ENCODE measurements at places on chromosomes 13 and 19. TPM values are rescaled to one million over a fixed set of nuclear protein-coding genes. Genes with fewer than 3 reads are reported as not detected.

DNA sequence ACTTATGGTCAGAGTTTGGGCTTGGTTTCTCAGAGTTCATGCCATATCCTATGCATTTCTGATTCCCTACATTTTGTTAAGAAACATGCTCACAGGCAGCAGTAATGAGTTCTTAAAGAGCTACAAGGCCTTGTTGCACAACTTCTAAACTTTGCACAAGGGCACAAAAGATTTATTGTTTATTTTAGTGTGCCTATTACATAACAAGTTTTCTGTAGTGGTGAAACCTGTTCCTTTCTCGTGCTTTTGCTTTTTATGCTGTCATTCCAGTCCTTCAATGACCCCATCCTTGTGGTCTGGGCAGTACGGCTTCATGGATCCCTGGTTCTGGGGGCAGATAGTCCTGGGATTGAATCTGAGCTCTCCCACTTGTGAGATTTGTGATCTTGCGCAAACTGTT, 17.8 kb downstream of the ZNF507 start:
- DNase-seq = no peak

- DNase-seq = no peak
Measured at GRCh38 chr13:101416181-101417042, at the start of gene NALCN. Gene NALCN, minus strand, starts transcription at chr13:101416508. Its CDS starts 17,382 bp downstream, at chr13:101399126.

Gene NLRP11
- polyA plus RNA-seq = not detected

GRCh38 chr13:26324867-26325266, 70.9 kb downstream of the CDK8 start:
- no peak for DNase-seq

DNA sequence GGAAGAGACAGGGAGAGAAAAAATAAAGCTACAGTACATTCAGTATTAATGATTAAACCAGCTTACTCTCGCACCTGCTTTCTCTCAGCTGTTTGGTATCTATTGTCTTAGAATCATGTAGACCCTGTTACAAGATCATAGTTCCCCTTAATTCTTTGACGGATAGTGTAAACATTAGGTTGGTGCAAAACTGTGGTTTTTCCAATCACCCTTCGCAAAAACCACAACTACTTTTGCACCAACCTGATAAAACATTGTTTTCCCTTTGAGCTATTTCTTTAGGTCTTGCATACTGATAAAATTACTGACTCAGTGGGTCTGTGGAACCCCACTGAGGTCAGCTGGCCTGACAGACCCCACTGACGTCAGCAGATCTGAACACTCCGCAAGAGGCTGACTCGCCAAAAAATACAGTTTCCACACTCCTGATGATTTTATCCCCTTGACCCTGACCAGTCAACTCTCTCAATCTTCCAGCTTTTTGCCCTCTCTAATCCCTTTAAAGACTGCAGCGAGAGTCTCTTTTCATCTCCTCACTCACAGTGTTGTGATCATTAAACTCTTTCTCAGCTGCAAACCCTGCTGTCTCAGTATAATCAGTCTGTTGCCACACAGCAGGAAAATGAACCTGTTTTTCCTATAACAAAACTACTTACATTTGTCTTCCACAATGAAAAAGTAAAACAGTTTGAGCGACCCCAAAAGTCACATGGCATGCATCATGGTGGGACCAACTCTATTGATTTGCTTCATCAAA, 123.9 kb downstream of the SLITRK6 start:
- no peak for DNase-seq

DNA sequence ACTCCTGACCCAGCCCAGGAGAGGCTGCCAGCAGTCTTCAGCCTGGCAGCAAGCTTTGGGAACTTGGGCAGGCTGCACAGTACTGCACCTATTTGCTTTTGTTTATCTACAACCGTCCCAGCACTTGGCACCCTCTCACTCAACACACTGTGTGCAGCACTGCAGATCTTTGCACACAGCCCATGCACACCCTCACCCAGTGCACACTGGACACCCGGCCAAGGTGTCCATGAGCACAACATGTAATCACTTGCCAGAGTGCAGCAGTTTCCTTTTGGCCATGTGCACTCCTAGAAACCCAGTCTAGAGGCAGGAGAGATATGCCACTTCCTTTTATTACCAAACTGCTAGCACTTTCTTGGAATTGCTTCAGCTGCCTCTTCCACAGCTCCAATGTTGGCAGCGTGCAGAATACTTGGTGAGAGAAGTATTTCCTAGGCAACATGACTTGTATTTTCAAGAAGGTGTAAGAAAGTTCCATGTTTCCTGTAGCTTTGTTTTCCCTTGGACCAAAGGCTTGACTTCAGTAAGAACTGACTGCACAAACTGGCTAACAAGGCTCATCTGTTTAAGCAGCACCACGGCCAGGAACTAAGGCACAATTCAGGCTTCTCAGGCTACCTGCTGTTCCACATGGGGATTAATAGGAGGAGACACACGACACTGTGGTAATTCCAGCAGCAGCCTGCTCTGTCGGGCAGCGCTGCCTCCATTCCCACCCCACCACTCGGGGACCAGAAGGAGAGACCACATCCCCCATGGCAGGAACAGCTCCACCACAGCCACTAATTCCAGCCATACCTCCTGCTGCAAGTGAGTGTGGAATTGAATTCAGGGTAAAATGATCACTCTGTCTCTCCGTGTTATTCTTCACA, 15.3 kb downstream of the ATP7B start:
- no peak for DNase-seq

- DNase-seq = no peak
Measured at GRCh38 chr13:112452380-112453206, 76.4 kb downstream of the SPACA7 start.

Gene RAVER1
- polyA plus RNA-seq = 9.7 TPM

Gene KLK3
- not detected for polyA plus RNA-seq

DNA sequence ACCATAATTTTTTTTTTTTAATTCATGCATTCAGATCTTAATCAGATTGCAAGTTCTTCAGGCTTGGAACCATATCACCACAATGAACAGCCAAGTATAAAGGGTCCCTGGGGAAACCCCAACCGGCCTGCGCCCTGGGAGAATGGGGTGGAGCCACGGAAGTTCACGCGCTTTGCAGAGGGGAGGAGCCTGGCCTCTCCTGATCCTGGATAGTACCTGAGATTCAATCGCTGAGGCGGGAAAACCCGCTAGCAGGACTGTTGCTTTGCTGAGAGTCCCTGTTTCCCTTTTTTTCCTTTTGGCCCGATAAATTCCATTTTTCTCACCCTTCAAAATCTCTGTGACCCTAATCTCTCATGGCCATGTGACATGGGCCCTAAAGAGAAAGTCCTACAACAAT, 385.1 kb downstream of the IRS2 start:
- no peak for DNase-seq

Gene GGN
- polyA plus RNA-seq = not detected

DNA sequence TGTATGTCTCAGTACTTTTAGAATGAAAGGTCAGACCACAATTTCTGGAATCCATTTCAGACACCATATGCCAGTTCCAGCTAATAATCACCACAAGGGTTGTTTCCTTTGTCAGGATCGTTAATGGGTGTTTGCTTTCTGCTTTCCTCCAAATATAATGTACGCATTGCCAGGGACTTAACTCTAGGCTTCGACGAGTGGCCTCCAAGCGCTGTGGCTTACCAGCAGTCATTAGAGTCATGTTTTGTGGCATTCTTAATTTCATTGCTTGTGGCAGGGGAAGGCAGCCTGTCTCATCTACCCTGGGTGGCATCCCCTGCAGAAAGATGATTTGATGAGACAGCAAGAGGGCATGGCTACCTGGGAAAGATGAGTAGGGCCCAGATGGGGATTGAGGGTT, 22.5 kb downstream of the SAFB start:
- DNase-seq = no peak

Gene ZNF560
- not detected for polyA plus RNA-seq

DNA sequence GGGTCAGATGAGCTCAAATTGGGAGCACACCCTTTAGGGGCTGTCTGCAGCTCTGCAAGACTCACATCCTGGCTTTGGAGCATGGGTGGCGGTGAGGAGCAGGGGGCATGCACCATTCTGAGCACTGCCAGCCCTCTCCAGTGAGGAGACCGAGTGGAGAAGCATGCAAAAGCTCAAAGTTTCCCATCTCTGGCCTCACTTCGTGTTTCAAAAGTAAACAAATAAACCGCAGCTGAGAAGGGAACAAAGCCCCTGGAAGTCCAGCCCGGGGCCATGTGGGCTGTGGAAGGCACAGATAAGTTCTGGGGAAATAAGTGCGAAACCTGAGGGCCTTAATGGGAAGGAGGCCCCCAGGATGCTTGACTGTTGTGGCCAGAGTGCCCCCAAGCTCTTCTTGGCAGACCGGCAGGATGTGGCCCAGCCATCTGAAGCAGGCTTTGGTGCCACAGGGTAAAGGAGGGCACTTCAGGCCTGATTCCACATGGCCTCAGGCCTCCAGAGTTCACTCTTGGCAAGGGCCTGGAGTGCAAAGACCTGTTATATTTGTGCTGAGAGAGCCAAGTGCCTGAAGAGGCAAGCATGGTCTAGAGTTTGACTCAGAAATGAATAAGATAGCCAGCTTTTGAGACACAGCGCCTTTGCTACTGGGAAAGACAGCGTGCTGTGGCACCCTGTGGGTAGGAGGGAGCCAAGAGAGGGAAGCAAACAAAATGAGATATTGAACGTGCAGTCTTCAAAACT, 1.2 kb downstream of the MEDAG start:
- no peak for DNase-seq

- no peak for DNase-seq
Measured at GRCh38 chr13:67967031-67967430, 736.9 kb upstream of the PCDH9 start.

Gene PPP1R13L
- polyA plus RNA-seq = not detected

DNA sequence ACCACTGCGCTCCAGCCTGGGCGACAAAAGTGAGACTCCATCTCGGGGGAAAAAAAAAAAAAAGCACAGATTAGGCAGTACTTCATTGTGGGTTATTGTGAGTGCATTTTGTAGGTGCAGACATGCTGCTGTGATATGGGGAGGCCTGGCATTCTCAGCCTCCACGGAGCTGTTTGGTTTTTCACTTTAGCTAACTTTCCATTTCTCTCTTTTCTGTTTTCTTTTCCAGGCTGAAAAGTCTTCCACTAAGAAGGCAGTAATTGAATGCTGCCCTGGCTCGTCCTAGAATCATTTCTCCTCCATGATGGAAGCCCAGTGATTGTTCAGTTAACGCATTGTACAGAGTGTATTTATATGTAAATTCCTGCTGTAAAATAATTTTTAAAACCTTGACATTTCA, 2.0 kb upstream of the WDR88 start:
- DNase-seq = no peak

GRCh38 chr13:60137911-60138560, 25.7 kb downstream of the DIAPH3 start:
- no peak for DNase-seq

Gene KL
- polyA plus RNA-seq = 1.8 TPM

GRCh38 chr13:99282264-99283231, 24.4 kb upstream of the GPR18 start:
- DNase-seq = peak; percentile 32

Gene ZNF578
- 4.1 TPM for polyA plus RNA-seq

Gene TYROBP
- polyA plus RNA-seq = 2,871 TPM

DNA sequence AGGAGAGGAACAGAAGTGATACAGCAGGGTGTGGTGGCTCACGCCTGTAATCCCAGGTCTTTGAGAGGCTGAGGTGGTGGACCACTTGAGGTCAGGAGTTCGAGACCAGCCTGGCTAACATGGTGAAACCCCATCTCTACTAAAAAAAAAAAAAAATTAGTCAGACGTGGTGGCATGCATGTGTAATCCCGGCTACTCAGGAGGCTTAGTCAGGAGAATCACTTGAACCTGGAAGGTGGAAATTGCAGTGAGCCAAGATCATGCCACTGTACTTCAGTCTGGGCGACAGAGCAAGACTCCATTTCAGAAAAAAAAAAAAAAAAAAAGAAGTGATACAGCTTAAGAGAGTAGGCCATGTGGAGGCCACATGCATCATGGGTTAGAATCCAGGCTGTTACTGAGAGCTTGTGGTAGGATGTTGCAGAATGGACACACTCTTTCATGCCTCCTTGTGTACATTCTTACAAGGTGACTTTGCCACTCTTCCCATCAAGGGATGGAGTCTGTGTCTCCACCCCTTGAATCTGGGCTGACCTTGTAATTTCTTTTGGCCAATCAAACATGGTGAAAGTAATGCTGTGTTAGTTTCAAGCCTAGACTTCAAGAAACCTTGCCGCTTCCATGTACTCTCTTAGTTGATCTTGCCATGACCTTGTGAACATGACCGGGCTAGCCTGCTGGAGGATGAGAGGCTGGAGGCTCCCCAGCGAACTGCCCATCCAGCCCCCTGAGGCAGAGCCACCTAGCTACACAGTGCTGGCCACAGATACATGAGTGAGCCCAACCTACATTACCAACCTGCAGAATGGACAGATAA, 12.3 kb downstream of the FAM187B start:
- DNase-seq = no peak

- no peak for DNase-seq
Measured at GRCh38 chr19:28292822-28293500, 920.0 kb downstream of the UQCRFS1 start.

DNA sequence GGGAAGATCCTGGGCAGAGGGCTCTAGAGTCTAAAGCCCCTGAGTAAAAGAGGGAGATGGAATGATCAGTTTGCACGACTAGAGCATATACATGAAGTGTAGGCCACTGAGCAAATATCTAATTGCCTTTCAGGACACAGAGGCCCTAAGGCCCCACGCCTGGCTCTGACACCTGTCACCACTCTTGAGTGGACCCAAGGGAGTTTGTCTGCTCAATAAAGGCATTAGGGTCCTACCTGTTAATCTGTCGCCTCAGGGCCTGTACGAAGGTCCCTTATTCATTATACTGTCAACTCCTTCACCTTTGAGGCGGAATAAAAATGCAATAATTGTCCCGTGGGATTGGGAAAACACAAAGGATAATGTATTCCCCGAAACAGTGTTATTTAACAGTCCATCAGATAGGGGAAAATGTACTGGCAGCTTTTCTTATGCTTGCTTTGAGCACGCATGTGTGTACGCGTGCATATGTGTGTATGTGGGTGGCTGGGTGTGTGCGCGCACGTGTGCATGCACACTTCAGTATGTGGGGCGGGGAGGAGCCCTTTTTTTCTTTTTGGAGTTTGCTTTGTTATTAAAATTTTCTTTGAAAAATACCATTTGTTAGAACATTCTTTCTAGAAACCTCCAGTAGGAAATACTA, 161.8 kb upstream of the SERP2 start:
- no peak for DNase-seq

GRCh38 chr19:39970425-39970674, 615 bp upstream of the PSMC4 start:
- DNase-seq = no peak

GRCh38 chr19:49872245-49873128, 4.7 kb downstream of the AKT1S1 start:
- DNase-seq = no peak
